ENCODE measurements at places on chromosomes 12 and 14. TPM values are rescaled to one million over a fixed set of nuclear protein-coding genes. Genes with fewer than 3 reads are reported as not detected.

Gene INSM2
- polyA plus RNA-seq: not detected

Gene TBX5
- not detected for polyA plus RNA-seq

- DNase-seq: no peak
These were observed 237.1 kb downstream of the SLC41A2 start for GRCh38 chr12:104721039-104721405.

DNA sequence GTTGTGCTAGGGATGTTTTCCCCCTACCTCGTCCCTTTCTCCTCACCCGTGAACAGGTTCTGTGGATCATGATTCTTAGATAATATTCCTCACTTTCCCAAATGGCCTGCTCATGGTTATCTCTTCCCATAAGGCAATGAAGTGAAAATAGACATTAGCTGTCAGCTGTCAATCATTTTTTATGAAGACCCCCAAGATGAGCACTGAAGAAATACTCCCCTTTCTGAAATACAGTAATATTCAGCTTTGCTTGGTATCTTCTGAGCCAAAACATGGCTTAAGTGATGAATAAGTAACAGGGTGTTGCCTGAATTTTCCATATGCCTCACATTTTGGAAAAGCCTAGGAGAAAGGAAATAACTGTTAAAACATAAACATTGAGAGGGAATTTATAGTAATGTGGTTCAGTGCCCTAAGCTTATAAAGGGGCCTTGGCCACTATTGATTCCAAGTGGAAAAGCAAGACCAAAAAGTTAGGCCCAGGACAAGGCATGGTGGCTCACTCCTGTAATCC, 70.7 kb upstream of the NAP1L1 start:
- no peak for DNase-seq

- DNase-seq: no peak
These were observed 596.7 kb upstream of the ATP2B1 start for GRCh38 chr12:90305379-90305778.

GRCh38 chr14:41298328-41298690, 308.4 kb upstream of the LRFN5 start:
- DNase-seq: no peak

- no peak for DNase-seq
These were observed 4.7 kb downstream of the DYNLL1 start for GRCh38 chr12:120500581-120500980.

Data from left renal pelvis (tissue), 4 donors.